ENCODE measurements at places on chromosomes 16 and 17.

DNA sequence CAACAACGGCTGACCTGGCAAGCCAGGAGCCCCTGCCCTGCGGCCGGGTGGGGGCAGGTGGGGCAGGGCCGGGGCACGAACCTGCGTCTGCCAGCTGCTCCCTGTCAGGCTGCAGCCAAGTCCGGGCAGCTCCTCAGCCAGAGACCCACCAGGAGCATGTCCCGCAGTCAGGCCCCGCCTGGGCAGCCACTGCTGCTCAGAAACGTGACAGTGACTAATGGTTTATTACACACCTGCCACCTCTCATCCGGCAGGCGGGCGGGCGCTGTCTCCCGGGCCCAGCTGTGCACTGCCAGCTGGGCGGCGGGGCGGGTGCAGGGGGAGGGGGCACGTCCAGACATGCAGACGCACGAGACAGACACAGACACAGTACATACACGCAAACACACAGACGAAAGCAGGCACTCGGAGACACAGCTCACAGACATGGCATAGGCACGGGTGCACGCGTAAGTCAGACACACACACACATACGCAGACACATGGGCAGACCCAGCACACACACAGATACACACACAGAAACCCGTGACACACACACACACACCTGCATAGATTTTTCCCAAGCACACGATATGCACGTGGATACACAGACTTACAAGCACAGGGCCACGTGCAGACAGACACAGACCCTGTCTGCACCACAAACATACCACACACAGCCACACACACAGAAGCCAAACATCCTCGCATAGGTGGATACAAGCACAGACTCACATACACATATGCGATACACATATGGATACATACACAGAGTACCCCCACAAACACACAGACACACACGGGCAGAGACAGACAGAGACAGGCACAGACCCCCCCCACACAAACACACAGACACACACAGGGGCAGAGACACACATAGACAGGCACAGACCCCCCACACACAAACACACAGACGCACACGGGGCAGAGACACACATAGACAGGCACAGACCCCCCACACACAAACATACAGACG is 248.3 kb upstream of the CIBAR2 start:
- no peak for DNase-seq

DNA sequence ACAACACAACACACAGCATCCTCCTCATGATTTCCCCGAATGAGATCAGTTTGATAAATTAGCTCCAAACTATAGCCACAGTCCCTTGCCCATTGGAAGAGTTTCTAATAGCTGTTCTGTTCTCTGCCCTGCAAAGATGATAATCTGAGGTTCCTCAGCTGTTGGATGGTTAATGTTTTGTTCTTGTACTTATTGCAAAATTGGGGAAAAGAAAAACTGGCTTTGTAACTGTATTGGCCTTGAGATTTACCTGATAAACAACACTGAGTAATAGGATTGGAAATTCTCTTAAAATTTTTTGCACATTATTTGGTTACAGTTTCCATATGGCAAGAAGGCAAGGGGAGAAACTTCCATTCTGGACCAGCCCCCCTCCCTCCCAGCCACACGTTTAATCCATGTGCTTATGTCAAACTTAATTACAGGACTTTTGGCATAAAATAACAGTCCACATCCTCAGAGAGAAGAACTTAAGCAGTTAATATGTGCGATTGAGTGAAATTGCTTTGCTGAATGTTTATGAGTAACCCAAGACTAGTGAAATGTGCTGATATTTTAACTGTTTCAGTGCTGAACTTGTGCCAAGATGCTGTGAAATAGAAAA is 119.1 kb upstream of the ZFHX3 start:
- no peak for DNase-seq

DNA sequence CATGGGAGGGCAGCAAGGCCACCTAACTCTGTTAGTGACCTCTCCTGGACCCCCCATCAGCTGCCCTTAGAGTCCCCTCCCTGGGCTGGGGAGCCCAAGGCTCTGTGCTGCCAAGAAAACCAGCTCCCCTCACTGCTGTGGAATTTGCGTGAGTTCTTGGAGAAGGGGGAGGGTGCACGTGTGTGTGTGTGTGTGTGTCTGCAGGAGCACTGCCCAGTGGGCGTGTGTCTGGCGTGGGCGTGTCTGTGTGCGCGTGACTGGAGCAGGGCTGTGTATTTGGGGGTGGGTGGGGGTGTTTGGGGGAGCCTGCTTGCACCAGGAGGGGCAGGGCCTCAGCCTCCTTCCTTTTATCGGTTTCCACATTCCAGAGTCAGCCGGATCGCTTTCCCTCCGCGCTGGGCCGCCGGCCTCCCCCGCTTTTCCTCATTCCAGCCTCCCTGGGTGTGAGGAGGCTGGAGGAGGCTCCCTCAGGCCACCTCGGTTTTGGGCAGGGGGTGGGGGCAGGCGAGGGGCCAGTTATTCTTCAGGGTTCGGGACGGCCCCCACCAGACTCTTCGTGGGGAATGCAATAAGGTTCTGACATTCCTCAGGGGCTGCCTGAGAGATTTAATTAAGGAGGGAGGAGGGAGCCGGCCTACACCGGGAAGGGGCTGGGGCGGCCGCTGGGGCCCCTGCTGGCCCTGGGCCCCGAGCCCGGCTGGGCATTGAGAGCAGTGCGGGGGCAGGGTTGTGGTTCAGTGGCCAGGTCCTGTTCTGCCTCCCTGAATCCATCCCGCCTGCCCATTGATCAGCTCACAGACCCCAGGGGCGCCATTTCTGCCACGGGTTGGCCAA is 2.5 kb downstream of the VASN start:
- DNase-seq: no peak

DNA sequence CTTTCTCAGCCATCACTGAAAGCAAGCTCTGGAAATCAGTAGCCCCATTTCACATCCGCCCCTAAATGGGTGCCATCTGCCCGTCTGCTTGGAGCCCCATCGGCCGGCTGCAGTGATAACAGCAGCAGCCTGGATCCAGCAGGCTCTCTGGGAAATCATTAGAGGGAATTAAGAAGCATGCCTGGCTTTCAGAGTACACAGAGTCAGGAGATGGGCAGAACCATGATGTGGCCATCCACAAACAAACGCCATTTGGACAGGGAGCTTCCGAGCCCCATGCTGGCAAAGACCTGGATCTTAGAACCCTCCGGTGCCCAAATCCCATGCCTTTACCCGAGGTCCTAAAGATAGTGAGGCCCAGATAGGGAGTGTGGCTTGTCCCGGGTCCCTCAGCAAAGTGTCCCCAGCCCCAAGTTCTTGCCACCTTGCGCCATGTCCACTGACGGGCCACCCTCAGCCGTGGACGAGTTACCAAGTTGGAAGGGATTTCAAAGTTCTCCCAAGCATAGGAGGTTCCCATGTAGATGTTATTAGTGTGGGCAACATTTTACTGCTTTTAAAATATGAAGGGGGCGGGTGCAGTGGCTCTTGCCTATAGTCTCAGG is 1.0 kb upstream of the LITAF start:
- no peak for DNase-seq

DNA sequence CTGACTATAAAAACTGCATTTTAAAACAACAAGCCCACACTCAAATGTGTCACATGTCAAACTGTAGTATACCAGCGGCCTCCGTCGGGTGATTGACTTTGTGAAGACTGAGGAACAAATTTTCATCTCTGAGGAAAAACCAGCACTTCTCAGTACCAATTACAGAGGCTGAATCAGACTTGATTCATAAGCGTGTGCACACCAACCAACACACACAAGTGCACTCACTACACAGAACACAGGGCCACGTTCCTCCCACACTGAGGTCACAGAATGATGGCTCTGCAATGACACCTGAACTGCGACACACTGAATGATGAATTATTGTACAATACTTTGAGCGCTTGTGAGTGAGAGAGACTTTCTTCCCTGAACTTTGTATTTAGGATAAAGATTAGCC is 29.6 kb downstream of the XPO6 start:
- peak; percentile 53 for DNase-seq

- DNase-seq: no peak
These were observed 25.8 kb downstream of the ABR start for GRCh38 chr17:1153795-1154546.

- DNase-seq: no peak
These were observed 106.8 kb downstream of the CCDC182 start for GRCh38 chr17:57638284-57638683.

- DNase-seq: no peak
These were observed 22.0 kb downstream of the C16orf87 start for GRCh38 chr16:46808997-46809396.

DNA sequence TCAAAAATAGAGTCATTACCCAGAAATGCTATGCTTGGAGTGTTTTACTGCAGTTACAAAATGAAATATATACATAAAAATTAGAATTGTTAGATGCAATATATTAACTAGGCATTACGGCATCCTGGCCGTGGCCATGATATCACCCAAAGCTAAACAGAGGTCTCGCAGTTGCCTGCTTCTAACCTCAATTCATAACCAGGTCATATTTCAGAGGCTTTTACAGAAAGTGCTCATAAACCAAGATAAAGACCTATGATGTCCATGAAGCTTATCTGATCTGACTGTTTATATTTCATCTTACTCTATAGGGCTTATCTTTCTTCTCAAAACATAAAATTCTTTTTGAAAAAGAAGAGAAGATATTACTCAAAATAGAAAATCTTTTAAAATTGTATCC is 664.5 kb upstream of the SALL1 start:
- DNase-seq: no peak

Data from stimulated activated CD8-positive, alpha-beta memory T cell treated with anti-CD3 and anti-CD28 coated beads, Interleukin-15, amount 100 ng/mL, for 48 hours (primary cell).